ENCODE measurements at places on chromosomes 4 and X.

DNA sequence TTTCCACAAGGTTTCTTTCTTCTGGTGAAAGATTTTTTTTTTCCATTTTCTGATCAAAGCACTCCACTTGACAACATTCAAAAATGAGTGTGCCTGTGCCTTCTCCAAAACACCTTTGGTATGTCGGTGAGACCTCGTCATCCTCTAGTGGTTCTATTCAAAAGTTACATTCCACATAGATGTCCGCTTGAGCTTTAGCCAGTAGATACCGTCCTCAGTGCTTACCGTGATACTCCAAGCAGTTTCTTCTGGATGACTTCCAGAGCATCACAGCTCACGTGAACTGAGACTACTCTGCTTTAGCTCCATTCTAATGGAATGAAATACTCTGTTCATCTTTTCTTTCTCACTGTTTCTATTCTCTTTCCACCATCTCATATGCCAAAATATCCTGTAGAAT lies 38.2 kb upstream of the VEGFC start:
- no peak for DNase-seq

GRCh38 chr4:157895205-157895604 lies 277.6 kb downstream of the GASK1B start:
- no peak for DNase-seq

DNA sequence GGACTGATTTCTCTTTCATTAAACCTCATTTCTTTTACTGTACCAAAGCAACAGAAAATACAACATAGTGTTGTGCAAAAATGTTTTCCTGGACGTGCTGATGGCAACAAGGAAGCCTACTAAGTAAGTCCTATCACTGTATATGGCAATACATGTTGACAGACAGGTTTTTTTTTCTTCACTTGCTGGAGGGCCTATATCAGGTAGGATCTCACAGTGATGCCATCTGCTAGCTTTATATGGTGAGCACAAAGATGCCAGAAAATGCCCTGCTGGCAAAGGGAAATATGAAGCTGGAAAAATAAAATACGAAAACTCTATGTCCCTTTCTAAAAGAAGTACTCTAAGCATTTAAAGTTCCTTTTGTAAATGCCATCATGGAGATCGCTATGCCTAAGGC lies 119.0 kb upstream of the PDLIM3 start:
- no peak for DNase-seq

GRCh38 chrX:112164420-112164819 lies 81.8 kb upstream of the TRPC5 start:
- no peak for DNase-seq

- DNase-seq: no peak
Observed at GRCh38 chrX:136784231-136784630, 3.5 kb upstream of the ARHGEF6 start.

GRCh38 chrX:20656721-20657120 lies 390.0 kb upstream of the RPS6KA3 start:
- no peak for DNase-seq

- no peak for DNase-seq
Observed at GRCh38 chrX:39952989-39953388, 144.8 kb downstream of the BCOR start.

DNA sequence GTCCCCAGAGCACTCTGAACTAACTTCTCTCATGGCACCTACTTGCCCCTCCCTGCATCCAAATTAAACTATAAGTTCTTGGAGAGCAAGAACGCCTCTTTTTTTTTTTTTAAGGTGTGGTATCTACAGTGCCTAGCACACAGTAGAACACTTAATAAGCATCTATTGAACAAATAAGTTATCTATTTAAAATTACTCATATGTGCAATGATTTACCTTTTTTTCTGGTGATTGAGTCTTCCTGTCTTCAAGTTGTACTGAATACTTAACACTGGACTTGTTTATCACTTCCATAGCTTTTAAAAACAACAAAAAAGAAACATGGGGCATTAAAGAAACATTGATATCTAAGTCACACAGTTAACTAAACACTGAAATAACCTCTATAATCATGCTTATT lies 29.1 kb downstream of the HAUS3 start:
- no peak for DNase-seq

- no peak for DNase-seq
Observed at GRCh38 chrX:13013363-13014110, 30.9 kb downstream of the FAM9C start.

DNA sequence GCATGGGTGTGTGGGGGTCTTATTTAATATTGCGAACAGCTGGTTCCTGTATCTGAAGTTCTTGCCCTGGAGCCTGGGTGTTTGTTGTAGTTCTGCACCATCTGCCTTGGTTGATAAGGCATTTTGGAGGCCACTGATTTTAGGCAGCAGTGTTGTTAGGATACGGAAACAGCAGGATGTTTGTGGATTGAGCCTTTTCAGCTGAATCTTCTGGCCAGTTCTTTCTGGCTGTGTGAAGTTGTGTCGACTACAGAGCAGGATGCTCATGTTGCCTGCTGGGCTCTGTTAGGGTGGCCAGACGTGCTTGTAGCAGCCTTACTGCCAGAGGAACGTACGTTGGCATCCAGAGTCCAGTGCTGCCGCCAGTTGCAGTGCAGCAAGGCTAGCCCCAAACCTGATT lies 134.2 kb downstream of the PTTG2 start:
- no peak for DNase-seq

- no peak for DNase-seq
Observed at GRCh38 chr4:40502220-40502619, 127.4 kb downstream of the RBM47 start.

GRCh38 chr4:4867375-4868039 lies 8.0 kb downstream of the MSX1 start:
- no peak for DNase-seq

DNA sequence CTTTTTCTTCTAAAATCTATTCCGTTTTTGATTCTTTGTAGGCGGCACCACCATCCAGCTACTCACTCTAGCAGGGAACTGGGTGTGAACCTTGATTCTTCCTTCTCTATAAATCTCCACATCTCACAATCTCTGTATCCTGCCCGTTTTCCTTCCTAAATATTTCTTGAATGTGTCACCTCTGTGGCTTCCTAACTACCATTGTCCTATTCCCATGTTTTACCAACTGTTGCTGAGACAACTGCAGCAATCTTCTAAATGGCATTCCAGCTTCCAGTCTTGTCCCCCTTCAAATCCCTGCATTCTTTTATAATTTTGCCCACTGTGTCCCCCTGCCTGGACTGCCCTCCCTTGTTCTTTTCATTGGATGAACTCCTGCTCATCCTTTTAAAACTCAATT lies 641.3 kb downstream of the RPA4 start:
- DNase-seq: no peak

DNA sequence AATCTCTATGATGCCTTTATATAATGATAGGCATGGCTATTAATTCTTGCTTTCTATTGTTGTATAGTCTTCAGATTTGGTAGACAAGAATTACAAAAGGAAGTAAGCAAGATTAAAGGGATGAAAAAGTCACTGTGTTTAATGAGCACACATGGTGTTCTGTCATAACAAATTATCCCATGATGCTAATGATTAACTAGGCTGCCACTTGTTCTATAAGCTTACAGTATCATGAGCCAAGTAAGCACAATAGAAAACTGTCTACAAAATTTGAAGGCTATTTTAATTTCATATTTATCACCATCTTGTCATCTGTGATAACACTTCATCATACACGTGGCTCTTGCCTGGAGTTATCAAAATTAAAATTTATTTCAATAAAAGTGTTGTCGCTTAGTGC lies 466.7 kb downstream of the GASK1B start:
- DNase-seq: no peak

DNA sequence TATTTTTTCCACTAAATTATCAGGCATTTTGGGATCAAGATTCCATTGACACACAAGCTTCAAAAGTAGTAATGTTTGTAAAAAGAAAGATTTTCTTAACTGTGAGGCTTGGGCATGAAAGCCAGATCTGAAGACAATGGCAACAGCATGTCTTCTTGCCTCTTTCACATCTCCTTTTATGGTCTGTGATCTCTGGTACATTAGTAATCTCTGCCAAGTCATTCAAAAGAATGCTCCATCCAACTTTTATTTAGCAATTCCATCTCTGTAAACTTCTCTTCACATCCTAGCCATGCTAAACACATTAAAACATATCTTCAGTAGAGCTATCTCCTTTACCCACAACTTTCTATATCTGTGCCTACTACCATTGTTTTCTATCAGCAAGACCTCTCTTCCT lies 465.4 kb downstream of the FAT4 start:
- DNase-seq: no peak

DNA sequence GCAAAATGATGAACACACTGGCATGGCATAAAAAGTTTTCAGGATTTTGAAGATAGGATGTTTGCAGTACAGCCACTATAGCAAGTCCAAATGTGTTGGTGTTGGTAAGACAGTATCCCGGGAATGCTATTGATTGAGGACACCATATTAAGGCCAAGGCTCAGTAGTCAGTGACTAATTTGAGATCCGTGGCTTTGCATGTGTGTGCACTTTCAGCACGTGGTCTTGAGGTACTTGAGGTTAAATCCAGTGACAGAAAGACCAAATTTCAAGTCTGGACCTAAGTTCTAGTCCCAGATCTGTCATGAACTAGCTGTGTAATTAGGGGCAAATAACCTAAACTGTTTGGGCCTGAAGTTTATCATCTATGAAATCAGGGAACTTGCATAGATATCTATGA lies 76.5 kb upstream of the ETNPPL start:
- DNase-seq: no peak

DNA sequence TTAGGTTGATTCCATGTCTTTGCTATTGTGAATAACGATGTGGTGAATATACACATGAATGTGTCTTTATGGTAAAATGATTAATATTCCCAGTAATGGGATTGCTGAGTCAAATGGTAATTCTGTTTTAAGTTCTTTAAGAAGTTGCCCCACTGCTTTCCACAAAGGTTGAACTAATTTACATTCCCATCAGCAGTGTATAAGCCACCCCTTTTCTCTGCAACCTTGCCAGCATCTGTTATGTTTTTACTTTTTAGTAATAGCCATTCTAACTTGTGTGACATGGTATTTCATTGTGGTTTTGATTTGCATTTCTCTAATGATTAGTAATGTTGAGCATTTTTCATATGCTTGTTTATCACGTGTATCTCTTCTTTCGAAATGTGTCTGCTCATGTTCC lies 503.3 kb downstream of the PCDH18 start:
- no peak for DNase-seq

GRCh38 chr4:15976456-15977447 lies 13.8 kb upstream of the FGFBP2 start:
- no peak for DNase-seq

- no peak for DNase-seq
Observed at GRCh38 chr4:186472948-186473347, 82.4 kb downstream of the MTNR1A start.

- DNase-seq: no peak
Observed at GRCh38 chr4:149321438-149321837, 494.2 kb downstream of the IQCM start.

DNA sequence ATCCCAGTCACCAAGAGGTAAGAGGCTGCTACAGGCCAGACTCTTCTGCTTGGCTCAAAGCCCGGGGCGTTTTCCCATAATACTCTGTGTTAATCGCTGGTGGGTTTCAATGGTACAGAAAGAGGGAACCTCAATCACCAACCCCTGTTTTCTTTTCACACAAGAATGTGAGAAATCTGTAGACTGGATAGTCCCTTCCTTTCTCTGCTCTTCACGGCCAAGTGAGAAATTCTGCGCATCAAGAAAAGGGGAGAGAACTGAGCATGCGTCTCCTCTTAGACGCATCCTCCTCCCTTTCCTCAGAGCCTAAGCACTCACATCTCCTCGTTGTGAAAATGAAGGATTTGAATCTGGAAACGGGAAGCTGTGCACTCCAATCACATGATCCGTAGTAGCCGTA lies 64.7 kb downstream of the CLNK start:
- no peak for DNase-seq

- DNase-seq: no peak
Observed at GRCh38 chrX:2627272-2627867, 63.7 kb upstream of the CD99 start.

- no peak for DNase-seq
Observed at GRCh38 chr4:159902648-159903047, 799.8 kb downstream of the RAPGEF2 start.

- no peak for DNase-seq
Observed at GRCh38 chr4:84887824-84888223, 78.7 kb downstream of the WDFY3 start.

- no peak for DNase-seq
Observed at GRCh38 chr4:74112399-74113105, 13.6 kb upstream of the CXCL2 start.

DNA sequence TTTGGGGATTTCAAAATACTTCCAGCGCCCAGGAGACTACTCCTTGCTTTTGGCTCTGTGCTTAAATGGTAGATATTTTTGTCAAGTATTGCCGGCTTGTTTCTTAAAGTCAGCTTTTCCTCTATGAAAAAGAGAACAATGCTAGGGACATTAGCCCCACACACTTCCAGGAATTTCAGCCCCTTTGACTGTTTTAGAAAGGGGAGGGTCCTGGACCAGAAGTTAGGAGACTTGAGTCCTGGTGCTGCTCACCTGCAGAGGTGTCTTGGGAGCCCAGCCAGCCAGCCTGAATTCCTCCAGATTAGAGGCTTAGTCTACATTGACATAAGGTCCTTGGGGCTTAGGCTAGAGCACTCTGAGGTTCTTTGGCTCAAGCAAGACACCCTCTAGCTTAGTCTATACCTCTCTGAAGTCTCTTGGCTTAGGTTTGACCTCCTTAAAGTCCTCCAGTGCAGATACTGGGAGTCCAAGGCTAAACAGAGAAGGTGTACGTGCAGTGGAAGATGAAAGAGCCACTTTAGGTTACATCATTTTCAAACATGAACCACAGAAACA lies 1.6 kb upstream of the SETD7 start:
- DNase-seq: no peak

- DNase-seq: no peak
Observed at GRCh38 chrX:5802391-5802790, 426.3 kb downstream of the NLGN4X start.

DNA sequence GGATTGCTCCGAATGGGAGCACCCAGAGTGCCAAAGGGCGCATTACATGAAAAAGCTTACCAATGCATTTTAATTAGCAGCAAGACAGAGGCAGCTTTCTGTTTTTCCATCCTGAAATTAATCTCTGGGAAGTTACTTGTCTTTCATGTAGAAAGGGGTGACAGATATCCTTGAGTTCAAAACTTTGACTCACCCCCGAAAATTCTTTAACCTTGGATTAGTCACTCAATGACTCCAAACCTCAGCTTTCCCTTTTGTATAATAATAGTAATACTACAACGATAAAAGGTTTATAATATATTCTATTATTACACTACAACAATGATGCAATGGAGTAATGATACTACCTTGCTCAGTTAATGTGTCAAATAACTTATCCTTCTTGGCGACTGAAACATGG lies 126.3 kb downstream of the ADAMTS3 start:
- DNase-seq: no peak

GRCh38 chr4:128349921-128350320 lies 62.3 kb upstream of the PGRMC2 start:
- DNase-seq: no peak

DNA sequence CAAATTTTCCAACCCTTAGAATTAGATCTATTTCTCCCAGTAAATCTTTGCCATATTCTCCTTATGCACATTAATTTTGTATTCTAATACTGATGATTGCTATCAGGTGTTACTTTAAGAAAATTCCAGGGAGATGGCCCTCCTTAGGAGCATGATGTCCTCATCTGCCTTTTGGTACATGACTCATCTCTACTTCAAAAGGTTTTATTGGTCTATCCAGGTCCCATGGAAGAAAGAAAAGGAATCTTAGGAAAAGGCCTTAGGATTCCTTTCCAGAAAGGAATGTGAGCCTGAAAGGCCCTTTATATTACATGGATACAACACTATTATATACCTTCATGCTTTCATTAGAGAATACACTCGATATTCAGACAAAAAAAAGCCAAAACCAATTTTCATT lies 968.2 kb downstream of the STIM2 start:
- no peak for DNase-seq
